Stimulated activated CD4-positive, alpha-beta T cell treated with anti-CD3 and anti-CD28 coated beads, Interleukin-15, amount 100 ng/mL, for 1 hour (primary cell): ENCODE measurements at places on chromosomes 13 and 19.

GRCh38 chr13:113420833-113421600 lies 32.3 kb downstream of the ADPRHL1 start:
- no peak for DNase-seq

DNA sequence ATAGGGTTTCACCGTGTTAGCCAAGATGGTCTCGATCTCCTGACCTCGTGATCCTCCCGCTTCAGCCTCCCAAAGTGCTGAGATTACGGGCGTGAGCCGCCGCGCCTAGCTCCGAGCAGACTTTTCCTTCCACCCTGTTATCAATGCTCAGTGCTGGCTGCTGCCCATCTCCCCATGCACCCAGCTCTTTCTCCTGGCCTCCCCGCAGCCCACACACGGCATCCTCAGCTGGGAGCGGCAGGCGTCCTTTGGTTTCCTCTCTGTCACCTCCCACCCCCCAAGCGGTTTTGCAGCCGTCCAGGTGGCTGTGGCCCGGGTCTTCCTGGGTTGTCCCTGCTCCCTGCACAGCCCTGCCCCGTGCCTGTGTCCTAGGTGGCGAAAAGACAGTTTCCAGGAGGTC lies 12.1 kb downstream of the PRR22 start:
- no peak for DNase-seq

GRCh38 chr19:383040-383439 lies 25.9 kb downstream of the C2CD4C start:
- DNase-seq: no peak

GRCh38 chr19:38441657-38442348 lies 8.3 kb downstream of the RYR1 start:
- no peak for DNase-seq

DNA sequence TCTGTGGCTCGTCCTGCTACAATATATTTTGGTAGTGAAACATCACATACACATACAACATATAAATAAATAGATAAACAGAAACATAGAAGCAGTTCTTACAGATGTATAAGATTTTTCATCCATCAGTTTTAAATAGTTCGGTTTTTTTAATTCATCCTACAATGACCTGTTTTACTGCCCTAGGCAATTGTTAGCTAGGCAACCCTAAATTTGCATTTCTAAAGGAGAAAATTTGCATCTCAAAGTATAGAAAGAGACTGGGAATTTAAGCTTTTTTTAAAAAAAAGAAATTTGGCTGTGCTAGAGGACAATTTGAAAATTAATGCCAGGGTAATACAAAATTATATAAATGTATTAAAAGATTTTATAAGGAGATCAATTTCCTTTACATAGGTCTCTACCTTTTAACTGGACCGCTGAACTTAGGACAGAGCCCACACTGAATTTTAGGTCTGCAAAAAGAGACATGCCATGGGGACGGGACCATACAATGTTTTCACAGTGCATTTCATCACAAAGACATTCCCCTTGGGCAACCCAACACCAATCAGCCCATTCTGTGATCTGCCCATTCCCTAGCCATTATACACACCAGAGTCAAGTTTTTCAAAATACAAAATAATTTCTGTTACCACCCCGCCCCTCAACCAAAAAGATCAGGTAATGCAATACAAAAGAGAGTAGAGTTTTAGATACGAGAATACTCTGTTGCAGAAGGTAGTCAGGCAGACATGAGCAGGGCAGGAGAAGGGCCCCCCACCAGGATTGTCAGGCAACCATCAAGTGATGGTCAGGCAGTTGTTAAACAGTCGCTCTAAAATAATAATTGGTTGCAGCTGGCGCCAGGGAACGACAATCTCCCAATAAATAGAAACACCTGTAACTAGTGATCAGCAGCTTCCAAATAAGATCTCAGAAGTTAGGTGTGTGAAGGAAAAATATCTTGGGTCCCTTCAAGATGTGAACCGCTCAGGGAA lies 299.7 kb upstream of the SGCG start:
- DNase-seq: no peak

DNA sequence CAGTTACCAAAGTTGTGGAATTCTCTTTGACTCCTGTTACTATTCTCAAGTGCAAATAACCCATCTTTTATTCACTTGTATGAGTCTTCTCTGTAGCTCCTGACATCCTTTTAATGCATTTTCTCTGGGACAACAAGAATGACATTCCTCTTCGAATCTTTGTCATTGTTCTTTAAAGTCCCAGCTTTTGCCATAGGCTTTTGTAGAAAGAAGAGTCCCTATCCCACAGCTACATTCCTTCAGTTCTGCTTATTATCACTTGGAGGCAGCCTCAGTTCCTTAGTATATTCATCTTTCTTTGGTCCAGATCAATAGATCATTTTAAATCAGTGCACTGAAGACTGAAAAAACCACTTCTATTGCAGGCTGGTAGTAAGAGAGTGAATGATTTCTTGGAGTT lies 560.2 kb downstream of the DACH1 start:
- no peak for DNase-seq

GRCh38 chr19:21848706-21849105 lies 12.7 kb upstream of the ZNF43 start:
- no peak for DNase-seq

DNA sequence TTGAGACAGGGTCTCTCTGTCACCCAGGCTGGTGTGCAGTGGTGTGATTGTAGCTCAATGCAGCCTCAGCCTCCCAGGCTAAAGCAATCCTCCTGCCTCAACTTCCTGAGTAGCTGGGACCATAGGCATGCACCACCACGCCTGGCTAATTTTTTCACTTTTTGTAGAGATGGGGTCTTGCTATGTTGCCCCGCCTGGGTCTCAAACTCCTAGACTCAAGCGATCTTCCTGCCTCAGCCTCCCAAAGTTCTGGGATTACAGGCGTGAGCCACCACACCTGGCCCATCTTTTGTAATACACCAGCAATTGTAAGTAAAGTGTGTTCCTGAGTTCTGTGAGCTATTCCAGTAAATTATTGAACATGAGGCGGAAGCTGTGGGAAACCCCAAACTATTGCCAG lies 6.7 kb downstream of the PLA2G4C start:
- no peak for DNase-seq

DNA sequence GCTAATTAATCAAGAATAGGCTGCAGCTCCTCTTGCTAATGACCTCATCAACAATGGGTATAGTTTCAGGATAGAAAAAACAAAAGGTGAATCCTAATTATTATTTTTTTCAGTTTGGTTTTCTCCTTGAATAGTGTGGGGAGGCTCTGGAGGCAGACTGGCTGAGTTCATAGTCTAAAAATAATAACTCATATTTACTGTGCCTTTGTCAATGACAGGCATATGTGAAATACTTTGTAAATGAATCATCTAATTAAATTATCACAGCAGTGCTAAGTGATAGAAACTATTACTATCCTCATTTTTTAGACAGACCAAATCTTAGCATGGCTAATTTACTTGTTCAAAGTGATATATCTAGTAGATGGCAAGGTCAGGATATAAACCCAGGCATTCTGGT lies 1261.0 kb upstream of the SLC10A2 start:
- DNase-seq: no peak

DNA sequence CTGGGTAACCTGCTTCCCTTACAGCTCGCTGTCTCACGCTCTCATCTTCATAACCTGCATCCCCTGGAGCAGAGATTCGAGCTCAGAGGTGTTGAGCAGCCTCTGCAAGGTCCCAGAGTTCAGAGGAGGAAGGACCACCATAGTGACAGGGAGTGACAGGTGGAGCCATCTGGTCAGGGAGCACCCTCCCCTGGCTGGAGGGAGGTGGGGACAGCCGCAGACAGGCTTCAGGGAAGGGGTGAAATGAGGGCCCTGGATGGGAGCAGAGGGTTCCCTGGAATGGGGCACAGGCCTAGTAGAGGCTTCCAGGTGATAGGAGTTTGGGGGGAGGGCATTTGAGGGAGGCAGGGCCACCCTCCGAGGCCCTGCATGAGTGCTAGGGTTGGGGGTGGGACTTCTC lies 82.1 kb downstream of the ZNF429 start:
- DNase-seq: no peak

- no peak for DNase-seq
Observed at GRCh38 chr13:99062593-99062992, 84.7 kb upstream of the DOCK9 start.

DNA sequence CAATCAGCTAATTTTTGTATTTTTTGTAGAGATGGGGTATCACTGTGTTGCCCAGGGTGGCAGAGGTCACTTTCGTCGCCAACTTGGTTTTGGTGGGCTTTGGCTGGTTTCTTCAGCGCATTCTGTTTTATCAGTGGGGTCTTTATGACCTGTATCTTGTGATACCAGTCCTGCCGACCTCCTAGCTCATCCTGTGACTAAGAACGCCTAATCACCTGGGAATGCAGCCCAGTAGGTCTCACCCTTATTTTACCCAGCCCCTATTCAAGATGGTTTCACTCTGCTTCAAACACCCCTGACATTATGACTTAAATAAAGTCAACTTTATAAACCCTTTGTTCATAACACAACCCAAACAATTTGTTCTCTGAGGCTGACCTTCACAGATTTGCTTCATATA lies 3.0 kb upstream of the ZNF878 start:
- DNase-seq: no peak

- DNase-seq: no peak
Observed at GRCh38 chr19:19420570-19421298, 15.3 kb downstream of the GATAD2A start.

DNA sequence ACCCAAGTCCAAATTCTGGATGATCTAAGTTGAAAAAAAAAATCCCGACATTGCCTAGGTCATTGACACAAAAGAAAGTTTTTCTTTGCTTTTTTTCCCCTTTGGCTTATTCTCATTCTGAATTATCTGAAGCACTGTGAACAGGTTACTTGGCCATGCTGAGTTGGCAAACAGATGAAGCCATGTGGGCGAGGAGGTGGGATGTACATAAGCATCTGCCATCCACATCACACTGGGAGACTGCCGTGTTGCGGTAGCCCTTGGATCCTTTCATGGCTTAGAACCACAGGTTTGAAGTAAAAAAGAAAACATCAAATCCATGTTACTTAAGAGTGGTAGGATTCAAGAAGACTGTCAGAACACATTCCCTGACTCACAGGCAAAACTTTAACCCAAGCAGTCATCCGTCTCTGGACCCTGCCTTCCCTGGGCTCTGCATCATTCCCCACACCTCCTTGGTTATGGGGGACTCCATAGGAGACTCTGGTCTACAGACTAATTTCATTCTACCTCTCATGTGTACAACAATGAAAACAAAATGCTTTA lies 242.5 kb upstream of the SERP2 start:
- no peak for DNase-seq
